ENCODE measurements at places on chromosomes 5 and 9. TPM values are rescaled to one million over a fixed set of nuclear protein-coding genes. Genes with fewer than 3 reads are reported as not detected.

SHROOM1 gene
- 8.9 TPM for total RNA-seq

SOX30 gene
- not detected for total RNA-seq

SCGB3A2 gene
- not detected for total RNA-seq

GRCh38 chr5:31285025-31285424, 91.5 kb downstream of the CDH6 start:
- no peak for DNase-seq

DNA sequence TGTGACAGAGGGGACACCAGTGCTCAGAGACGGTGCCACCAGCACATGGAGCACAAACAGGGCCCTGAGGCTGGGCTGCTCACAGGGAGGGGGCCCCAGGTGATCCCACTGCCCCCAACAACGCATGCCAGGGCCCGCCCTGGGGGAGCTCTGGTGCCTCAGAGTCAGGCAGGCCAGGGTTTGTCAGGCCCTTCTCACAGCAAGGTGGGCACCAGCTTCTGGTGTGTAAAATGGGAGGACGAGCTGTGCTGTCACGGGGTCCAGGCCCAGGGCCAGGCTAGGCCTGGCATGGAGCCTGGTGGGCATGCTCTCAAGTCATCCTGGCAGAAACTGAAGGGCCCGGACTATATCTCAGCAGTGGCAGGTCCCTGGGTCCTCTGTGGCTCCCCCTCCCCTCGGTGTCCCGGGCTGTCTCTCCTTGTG, 34.5 kb downstream of the PRRT1B start:
- DNase-seq = no peak

DNA sequence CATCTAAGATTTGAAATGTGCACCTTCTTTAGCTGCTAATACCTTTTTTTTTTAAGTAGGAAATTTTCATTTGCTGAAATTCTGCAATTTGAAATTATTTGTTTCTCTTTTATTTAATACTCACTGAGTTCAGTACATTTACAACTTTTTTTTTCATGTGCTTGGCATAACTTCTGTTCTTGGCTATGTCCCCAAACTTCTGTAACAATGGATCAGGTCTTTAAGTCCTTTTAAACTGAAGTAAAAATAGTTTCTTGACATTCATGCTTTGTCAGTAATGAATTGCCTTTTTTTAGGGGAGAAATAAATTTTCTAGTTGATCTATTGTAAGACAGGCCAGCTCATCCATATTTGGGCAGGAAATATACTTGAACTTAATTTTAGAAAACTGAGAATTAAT, 41.5 kb downstream of the EDIL3 start:
- no peak for DNase-seq

- DNase-seq = no peak
Measured at GRCh38 chr9:99826579-99826978, 4.9 kb downstream of the NR4A3 start.
